Neural progenitor cell (in vitro differentiated cells): ENCODE measurements at places on chromosomes 7 and 10. TPM values are rescaled to one million over a fixed set of nuclear protein-coding genes. Genes with fewer than 3 reads are reported as not detected.

DNA sequence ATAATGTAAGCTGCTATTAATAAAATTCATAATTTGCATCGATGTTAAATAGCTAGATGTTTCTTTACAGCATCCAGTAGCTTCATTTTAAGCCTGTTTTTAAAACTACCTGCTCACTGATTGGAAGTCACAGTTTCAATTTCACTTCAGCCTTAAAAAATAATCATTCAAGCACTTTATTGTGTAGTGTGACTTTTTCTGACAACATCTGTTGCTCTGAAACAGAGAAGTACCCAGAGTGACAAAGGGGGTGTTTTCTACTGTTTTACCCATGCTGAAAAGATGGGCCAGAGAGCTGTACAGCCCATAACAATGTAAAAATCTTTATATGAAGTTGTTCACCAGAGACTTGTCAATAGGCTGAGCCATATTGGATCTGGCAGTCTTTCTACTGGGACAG is 437.2 kb downstream of the MDFIC start:
- no peak for DNase-seq

The GOLGA7B gene
- 0.09 TPM in 1 of 2 replicates, not detected in the other for total RNA-seq

- no peak for DNase-seq
Observed at GRCh38 chr7:87458148-87458547, 17.3 kb downstream of the ABCB4 start.

GRCh38 chr7:107089627-107090026 is 45.1 kb downstream of the PRKAR2B start:
- no peak for DNase-seq

The COL28A1 gene
- 0.43 and 0.60 TPM in 2 replicates for total RNA-seq

DNA sequence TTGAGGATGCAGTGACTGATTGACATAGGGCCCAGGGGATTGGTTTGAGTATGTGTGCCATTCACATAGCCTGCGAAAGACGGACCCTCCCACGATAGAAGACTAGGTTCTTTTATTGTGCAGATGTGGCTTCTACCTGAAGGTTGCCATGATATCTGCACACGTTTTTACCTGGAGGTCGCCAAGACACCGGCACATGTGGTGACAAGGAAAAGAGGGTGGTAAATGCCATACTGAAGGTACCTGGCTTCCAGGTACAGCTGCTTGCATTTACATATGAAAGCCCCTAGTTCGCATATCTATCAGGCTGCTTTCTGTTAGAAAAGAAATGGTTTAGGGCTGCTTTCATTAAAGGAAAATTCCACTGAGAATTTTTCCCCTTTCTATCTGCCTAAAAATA is 43.6 kb downstream of the ZNF22 start:
- no peak for DNase-seq
